Stimulated activated CD4-positive, alpha-beta T cell treated with anti-CD3 and anti-CD28 coated beads, Interleukin-1b, Interleukin-23, amount 100 ng/mL, for 1 hour (primary cell): ENCODE measurements at places on chromosomes 13 and 19.

DNA sequence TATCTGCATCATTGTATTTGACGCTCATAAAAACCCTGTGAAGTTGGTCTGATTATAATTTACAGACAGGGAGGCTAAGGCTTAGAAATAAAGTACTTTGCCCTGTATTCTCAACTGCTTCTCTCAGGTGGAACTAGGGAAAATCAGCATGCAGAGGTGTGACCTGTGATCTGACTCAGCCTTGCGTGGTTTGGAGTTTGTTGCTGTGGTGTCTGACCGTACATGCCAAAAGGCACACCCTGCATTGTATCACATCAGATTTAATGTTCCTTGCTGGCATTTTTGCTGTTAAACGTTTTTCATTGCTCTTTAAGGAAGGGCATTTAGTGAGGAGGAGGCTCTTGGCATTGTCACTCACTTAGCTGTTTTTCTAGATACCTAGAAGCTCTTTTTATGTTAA lies 58.8 kb upstream of the C1QTNF9B start:
- DNase-seq: no peak

- DNase-seq: no peak
These were observed 11.9 kb downstream of the ZNF541 start for GRCh38 chr19:47560999-47561398.

- no peak for DNase-seq
These were observed 2220.8 kb upstream of the PCDH20 start for GRCh38 chr13:63636316-63636993.

DNA sequence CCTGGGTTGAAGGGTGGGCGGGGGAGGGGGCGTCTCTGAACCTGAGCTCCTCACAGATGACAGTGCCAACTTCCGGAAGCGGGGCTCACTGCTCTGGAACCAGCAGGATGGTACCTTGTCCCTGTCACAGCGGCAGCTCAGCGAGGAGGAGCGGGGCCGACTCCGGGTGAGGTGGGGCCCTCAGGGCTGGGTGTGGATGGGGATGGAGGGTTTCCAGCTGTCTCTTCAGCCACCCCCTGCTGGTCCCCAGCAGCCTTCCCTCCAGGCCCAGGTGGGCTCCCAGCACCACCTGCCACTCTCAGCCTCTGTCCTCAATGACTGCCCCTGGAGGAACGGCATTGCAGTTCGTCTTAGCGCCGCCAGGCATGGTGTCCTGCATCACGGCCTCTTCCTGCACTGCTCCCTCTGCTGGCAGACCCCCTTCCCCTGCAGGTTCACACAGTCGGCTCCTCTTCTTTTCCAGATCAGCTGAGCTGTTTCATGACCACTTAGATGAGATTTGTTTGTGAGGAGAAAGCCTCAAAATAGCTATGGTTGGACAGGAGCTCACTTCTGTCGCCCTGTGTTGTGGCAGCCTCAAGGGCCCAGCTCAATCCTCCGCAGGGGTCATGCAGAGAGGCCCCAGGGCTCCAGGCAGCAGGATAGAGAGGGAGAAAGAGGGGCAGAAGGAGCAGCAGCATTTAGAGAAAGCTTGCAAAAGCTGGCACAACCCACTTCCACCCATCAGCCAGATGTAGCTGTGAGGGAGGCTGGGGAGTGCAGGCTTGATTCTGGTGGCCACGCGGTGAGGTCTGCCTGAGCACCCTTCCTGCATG lies 2.5 kb upstream of the GARIN5A start:
- DNase-seq: no peak

DNA sequence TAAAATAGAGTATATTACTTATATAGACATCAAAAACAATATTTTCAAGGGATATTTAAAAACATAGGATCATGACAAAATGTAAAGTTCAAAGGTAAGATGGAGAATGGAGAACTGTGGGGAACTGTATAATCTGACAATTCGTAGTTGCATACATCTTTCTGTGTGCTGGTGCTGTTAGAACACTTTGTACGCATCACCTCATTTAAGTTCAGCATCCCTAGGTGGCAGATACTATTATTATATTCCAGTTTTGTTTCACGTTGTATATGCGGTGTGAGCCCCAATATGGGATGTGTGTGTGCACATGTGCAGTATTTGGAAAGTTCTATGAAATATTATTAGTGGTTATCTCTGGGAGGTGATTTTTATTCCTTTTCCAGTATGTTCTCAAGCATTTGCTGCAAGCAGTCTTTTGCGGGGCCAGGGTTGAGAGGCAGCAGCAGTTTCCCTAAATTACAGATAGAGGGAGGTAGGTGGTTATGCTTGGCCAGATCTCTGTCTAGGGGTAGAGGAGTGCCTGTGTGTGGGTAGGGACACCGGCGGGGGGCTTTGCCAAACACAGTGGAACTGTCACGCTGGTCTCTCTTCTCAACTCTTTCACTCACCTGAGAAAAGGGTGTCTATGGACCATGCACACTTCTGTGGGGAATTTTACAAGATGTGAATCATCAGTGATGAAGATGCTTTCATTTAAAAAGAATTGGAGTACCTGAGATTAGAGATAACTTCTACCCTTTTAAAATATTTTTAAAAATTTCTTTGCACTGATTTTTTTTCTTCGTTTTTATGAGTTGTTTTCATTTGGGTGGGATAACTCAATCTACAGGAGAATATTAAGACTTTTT lies 55.6 kb upstream of the ALOX5AP start:
- DNase-seq: no peak

- DNase-seq: no peak
These were observed 92.2 kb downstream of the DCLK1 start for GRCh38 chr13:36038785-36039555.

DNA sequence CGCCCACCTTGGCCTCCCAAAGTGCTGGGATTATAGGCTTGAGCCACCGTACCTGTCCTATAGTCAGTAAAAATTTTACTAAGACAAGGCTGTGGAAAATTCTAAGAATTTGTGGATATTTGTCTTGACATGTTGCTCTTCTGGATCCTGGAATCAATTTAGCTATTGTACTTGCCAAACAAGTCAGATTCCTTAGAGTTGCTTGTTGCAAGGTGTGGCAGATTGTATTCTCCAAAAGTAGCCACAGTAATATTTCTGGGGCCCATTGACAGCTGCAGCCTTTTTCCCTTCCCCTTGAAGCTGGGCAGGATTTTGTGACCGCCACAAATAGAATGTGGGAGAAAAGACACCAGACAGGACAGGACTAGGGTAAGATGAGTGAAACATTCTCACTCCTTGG lies 98.8 kb upstream of the TMTC4 start:
- DNase-seq: no peak

DNA sequence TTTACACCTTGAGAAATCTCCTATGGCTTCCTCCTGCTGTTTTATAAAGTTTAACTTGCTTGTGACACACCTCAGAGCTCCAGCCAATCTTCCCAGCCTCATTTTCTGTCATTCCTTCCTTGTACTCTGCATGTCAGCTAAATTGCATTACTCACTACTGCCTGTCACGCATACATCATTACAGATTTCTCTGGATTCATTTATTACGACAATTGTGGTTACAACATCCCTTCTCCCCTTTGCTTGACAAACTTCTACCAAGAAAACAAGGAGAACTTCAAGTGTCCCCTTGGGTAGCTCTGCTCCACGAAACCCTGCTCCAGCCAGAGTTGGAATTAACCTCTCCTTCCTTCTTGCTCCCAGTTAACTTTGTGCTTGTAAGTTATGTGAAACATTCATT lies 22.0 kb upstream of the GPR18 start:
- DNase-seq: no peak

DNA sequence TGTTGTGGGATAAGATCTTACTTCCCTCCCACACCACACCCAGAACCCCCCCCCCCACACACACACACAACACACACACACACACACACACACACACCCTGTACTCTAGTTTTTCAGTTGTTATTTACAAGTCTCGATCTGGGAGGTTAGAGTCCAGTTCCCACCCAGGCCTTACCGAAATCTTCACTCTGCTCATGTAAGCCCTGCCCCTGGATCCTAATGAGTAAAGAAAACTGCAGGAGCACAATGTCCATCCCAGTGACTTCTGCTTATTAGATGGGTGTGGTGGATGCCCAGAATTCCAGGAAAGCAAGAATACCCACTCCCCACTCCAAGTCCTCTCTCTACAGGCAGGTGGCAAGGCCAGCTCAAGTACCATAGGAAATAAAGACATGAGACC lies 23.0 kb downstream of the STARD13 start:
- DNase-seq: no peak

DNA sequence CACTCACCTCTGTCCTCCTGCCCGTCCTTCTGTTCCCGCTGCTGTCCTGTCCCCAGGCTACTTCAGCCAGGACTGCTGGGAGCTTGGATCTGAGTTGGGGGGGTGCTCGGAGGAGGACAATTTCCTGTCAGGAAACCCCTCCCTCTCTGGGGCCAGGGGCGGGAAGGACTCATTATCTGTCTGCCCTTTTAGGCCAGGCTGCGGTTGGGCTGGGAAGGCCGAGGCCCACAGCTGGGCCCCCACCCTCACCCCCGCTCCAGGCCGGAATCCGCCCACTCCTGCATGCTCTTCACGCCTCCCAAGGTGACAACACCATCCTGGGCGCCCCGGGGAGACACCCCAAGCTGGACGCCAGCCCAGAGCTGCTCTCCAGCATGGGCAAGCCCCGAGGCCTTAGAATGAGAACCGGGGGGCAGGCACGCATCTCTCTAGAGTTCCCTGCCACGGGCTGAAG lies at the start of gene EXOC3L2:
Gene EXOC3L2, minus strand, starts transcription at position 74 of the 454 bp plus-strand sequence. CDS start 6,362 bp downstream, outside the sequence.
- DNase-seq: no peak

GRCh38 chr13:42239161-42239560 lies 32.8 kb upstream of the AKAP11 start:
- no peak for DNase-seq

DNA sequence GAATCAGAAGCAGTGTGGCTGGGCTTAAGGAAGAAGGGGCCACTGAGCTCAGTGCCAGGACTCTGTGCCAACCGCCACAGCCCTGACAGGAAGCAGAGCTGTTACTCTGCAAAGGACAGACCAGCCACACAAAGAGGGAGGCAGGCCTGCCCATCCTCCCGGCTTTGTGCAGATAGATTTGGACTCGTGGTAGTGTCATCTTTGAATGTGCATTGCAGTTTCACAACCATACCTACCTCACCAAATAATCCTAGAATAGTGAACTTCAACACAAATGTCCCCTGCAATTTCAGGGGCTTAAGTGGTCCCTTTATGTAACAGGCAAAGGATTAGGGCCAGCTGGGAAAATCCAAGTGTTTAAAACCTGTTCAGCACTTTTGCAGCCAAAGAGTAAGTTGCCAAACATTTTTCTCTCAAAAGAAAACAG lies 55.1 kb upstream of the CLDN10 start:
- DNase-seq: no peak

DNA sequence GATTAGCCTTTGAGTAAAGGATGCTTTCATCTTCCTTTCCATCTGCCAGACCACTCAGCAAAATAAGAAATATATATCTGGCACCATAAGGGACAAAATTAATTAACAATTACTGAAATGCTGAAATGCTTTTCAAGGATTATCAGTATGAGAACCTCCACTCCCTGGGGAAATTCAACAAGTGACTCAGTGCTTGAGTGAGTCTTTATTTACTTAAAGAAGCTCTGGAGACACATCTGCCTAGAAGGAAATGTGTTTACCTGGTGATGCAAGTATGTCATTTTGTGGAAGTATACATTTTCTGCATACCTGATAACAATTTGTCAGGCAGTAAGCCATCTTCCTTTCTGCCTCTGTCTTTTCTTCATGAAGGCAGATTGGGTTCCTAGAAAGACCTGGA lies 23.4 kb downstream of the ZNF560 start:
- DNase-seq: no peak

GRCh38 chr19:28727480-28728159 lies 485.3 kb downstream of the UQCRFS1 start:
- DNase-seq: no peak

DNA sequence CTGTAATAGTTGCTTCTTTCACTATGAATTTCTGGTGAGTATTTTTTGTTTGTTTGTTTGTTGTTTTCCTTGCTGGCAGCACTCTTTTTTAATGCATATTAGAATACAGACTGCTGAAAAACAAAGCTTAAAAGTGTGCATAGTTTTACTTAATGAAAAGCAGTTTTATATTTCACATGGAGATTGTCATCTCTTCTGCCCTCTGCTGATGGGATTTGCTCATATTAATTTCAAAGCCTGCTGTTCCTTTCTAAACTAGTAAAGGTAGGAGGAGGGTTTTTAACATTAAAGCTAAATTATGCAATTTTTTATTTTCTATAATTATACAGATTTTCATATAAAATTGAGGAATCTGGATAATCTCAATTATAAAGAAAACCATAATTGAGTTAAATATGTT lies 692.6 kb upstream of the SLITRK1 start:
- no peak for DNase-seq

- no peak for DNase-seq
These were observed 14.8 kb upstream of the PROZ start for GRCh38 chr13:113143466-113144254.

GRCh38 chr13:111908981-111909380 lies 158.0 kb upstream of the SOX1 start:
- DNase-seq: no peak

- DNase-seq: no peak
These were observed 98.2 kb upstream of the C1QTNF9B start for GRCh38 chr13:23995283-23996073.

DNA sequence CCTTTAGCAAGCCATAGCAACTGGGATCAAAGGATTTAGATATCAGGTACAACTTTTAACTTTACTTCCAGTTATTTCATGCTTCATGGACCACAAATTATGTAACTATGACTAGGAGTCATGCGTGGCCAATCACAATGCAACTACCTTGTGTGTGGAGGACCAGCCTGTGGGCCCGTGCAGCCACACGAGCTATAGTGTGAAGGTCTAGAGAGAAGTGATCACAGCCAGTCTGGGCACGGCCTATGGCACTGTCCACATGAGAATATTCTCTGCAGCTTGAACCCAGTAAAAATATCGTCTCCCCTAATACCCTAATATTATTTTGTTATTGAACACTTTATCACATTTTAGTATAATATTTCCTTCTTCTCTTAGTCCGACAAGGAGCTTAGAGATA lies 464.9 kb upstream of the MIR17HG start:
- no peak for DNase-seq

DNA sequence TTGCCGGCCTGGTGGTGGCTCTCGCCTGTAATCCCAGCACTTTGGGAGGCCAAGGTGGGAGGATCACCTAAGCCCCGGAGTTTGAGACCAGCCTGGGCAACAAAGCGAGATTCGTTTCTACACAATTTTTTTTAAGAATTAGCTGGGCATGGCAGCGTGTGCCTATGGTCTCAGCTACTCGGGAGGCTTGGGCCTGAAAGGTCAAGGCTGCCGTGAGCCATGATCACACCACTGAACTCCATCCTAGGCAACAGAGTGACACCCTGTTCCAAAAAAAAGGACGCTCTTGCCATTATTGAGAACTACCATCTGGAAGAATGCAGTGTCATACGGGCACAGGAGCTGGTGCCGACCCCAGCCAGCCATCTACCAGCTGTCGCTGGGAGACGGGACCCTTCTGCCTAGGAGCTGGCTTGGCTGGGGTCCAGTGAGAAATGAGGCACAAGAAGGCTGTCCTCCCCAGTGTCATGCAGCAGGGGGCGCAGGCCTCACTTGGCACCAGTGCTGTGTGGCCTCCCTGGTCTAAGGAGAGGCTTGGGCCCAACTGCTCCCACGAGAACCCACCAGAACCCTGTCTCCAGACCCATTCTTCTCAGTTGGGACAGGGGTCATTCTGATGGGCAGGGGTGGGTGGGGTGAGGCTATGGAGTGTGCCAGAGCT lies 12.2 kb upstream of the RELB start:
- DNase-seq: peak; percentile 3

- DNase-seq: peak; percentile 57
These were observed 13.8 kb downstream of the SH2D3A start for GRCh38 chr19:6753178-6754031.

GRCh38 chr13:92175330-92175729 lies 776.9 kb downstream of the GPC5 start:
- DNase-seq: no peak
